ENCODE measurements at places on chromosomes 11 and 22. TPM values are rescaled to one million over a fixed set of nuclear protein-coding genes. Genes with fewer than 3 reads are reported as not detected.

GRCh38 chr11:61963282-61964057 is 4.0 kb downstream of the FTH1 start:
- DNase-seq = no peak

GRCh38 chr22:48906216-48906835 is 921.3 kb downstream of the BRD1 start:
- peak; percentile 25 for DNase-seq

DNA sequence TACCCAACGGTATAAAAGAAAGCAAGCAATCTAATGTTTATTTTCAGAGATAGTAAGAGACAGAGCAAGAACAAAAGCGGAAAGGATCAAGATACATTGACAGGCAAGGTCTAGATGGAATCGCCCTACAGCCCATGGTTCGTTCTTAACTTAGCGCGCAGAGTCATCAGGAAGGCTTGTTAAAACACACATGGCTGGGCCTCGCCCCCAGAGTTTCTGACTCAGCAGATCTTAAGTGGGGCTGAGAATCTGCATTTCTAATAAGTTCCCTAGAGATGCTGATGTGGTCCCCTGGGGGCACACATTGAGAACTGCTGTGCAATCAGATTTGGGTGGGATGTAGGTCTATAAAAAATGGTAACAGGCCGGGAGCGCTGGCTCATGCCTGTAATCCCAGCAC is 35.8 kb upstream of the CHRM4 start:
- DNase-seq = no peak

Gene SCO2
- total RNA-seq = 5.0 TPM

Gene P2RX6
- total RNA-seq = 0.72 TPM

DNA sequence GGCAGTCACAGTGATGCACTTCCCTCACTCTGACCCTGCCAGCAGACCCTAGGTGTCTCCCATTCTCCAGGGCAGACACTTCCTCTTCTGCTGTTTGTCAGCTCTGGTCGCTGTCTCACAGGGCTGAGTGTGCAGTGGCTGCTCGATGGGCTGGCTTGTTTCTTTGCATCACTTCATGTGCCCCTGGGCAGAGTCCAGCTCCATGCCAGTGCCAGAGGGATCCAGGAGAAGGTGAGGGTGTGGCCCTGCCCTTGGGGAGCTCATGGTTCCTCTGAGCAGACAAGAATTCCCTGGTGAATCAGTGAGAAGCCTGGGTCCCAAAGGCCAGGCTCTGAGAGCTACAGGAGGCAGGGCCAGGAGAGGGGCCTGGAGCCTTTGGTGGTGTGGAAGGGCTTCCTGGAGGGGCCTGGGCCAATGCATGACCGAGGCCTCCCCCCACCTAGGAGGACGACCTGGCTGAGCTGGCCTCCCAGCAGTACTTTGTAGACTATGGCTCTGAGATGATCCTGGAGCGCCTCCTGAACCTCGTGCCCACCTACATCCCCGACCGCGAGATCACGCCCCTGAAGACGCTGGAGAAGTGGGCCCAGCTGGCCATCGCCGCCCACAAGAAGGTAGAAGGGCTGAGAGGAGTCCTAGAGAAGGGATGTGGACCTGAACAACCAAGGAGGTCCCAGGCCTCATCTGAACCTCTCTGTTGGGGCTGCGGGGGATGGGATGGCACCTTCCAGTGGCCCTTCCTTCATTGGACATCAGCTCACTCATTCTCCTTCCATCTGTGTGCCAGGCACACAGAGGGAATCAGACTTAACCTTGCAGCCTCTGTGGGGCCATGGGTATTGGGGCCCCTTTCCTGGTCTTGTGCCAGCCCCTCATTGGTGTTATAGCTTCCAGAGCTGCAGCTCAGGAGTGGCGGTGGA is 66.1 kb downstream of the MYO7A start:
- DNase-seq = no peak

GRCh38 chr11:45471266-45471665 is 185.1 kb upstream of the SYT13 start:
- no peak for DNase-seq

DNA sequence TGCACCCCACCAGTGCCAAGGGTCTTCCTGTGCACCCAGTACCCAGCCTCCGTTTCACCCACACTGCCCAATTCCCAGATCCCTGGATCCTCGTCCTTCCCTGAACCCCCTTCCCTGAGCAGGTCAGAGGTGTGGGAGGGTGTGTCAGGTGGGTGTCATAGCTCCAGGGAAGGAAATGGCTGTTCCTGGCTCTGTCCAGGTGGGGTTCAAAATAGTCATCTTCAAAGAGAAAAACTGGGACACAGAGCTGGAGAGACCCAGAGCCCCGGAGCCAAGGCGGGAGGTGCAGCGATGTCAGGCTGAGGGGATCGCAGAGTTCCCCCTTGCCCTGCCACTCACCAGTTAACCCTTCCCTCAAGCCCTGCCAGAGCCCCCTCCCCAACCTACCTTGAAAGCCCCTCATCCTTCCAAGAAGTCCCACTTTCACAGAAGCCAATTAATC is 698 bp downstream of the C1QTNF4 start:
- DNase-seq = no peak

DNA sequence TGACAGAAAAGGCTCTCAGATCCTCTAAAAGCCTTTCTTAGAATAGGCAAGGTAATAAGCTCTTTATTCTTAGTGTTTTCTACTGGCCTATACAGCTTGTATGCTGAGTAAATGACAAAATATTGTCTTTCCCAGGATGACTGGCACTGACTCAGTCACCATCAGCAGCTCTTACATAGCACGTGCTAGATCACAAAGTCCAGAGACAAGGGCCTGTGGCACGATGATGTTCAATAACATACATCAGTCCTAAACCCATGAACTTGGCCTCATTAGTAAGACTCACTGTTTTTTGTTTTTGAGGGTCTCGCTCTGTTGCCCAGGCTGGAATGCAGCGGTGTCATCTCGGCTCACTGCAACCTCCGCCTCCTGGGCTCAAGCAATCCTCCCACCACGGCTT is 42.7 kb downstream of the CELF1 start:
- no peak for DNase-seq

GRCh38 chr11:71433648-71434450 is 14.3 kb downstream of the DHCR7 start:
- no peak for DNase-seq

Gene POTEH
- total RNA-seq = not detected

GRCh38 chr11:73195191-73196007 is 22.7 kb upstream of the P2RY2 start:
- DNase-seq = no peak

GRCh38 chr11:17351510-17352176 is at the start of gene NCR3LG1:
NCR3LG1 (plus strand) TSS chr11:17351800; CDS start chr11:17351970, 170 bp downstream.
- peak; percentile 19 for DNase-seq

GRCh38 chr11:78000193-78000592 is 5.7 kb upstream of the INTS4 start:
- no peak for DNase-seq

DNA sequence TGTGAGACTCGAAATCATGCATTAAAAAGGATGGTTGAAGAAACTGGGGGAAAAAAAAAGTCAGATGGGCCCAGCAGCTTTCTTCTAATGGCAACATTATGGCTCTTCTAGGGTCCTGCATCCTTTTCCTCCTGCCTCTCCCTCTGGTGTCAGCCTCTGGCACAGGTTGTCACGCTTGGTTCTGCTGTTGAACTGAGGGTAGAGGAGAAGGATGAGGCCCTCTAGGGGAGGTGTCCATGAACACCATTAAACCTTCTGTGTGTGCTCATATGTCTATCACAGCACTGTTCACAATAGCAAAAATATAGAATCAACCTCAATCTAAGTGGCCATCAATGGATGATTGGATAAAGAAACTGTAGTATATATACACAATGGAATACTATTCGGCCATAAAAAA is 36.0 kb downstream of the BUD13 start:
- DNase-seq = no peak

DNA sequence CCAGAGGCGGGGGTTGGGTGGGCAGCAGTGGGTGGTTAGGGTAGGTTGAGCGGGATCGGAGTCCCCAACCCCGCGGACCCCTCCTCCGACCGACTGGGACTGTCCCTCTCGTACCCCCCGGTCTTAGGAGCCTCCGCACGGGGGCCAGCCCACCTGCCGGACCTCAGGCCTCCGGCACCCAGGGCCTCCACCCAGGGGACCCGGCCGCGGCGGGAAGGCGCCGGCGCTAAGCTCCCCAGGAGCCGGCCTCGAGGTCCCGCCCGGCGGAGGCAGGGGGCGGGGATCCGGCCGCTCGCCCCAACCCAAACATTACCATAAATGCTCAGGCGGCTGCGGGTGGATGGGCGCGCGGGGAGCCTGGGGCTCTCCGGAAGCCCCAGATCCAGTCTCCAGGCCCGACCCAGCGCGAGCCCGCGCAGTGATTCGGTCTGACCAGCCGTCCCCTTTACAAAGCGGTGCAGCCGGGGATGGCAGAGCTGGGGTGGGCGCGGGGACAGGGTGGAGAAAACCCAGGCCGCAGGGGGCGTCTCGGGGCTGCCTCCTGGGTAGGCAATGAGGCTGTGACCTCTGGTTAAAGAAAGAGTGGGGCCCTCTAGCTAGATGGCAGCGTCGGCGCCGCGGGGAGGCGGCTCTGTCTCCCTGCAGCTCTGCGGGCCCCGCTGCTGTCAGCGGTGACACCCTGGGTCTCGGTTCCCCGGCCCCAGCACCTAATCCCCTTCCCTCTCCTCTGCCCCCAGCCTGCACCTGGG is 4.0 kb upstream of the MCAM start:
- DNase-seq = peak; percentile 59

- no peak for DNase-seq
Measured at GRCh38 chr22:17878186-17878694, 104.0 kb upstream of the BID start.

Gene VSIG10L2
- not detected for total RNA-seq

DNA sequence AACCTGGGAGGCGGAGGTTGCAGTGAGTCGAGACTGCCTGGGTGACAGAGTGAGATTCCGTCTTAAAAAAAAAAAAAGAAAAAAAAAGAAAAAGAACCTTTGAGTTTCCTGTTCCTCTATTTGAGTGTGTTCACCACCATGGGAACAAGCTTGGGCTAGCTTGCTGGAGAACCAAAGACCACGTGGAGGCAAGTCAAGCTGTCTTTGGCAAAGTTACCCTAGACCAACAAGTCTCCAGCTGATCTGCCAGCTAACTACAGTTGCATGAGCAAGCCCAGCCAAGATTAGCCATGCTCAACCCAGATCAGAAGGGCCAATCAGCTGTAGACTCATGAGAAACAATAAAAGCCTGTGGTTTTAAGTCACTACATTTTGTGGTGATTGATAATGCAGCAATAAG is 29.7 kb downstream of the SLN start:
- no peak for DNase-seq

DNA sequence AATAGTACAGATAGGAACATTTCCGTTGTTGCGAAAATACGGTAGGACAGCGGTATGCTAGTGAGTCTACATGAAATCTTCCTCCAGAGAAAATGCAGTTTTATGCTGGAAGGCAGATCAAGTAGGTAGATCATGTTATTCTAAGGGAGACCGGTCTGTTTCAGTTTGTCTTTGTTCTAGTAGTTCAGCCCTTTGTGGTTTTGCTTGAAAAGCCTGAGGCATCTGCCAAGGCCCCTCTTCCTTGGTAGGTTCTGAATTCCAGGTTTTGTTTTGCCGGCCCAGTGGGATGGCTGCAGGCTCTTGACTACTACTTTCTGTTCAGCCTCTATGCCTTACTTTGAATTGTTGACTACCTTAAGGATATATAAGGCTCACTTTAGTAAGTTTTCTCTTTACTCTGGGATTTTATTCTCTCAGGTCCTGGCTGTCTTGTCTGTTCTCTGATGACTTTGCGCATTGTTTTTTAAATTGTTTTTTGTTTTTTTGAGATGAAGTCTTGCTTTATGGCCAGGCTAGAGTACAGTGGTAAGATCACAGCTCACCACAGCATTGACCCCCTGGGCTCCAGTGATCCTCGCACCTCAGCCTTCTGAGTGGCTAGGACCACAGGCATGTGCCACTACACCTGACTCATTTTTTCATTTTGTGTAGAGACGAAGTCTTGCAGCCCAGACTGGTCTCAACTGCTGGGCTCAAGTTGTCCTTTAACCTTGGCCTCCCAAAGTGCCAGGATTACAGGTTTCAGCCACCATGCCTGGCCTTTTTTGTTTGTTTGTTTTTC is 53.7 kb downstream of the HIPK3 start:
- DNase-seq = no peak

GRCh38 chr22:32699001-32699582 is 102.4 kb upstream of the TIMP3 start:
- DNase-seq = no peak

GRCh38 chr11:128890543-128891368 is at the start of gene KCNJ5:
KCNJ5 (plus strand) TSS chr11:128891356; CDS start chr11:128911274, 19,918 bp downstream.
- DNase-seq = no peak

GRCh38 chr11:117143871-117144476 is at the start of gene PAFAH1B2:
PAFAH1B2 (plus strand) TSS chr11:117144287; CDS start chr11:117152448, 8,161 bp downstream.
- peak; percentile 97 for DNase-seq

DNA sequence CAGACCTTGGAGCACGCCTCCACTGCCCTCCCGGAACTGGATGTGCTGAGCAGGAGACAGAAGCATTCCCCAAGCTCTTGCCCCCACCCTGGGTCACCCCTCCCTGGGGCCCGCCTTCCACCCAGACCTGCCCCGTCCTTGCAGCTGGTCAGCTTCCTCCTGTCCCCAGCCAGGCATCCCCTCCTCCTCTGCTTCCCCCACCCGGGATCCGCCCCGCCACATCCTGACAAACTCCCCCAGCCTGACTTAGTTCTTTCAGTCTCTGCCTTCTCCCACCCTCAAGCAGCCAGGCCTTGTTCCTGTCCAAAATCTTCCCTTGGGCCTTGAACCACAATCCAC is 1.1 kb upstream of the PLXNB2 start:
- no peak for DNase-seq

Gene OR52N4
- total RNA-seq = not detected

GRCh38 chr11:67699521-67699920 is 25.1 kb upstream of the ALDH3B2 start:
- no peak for DNase-seq

DNA sequence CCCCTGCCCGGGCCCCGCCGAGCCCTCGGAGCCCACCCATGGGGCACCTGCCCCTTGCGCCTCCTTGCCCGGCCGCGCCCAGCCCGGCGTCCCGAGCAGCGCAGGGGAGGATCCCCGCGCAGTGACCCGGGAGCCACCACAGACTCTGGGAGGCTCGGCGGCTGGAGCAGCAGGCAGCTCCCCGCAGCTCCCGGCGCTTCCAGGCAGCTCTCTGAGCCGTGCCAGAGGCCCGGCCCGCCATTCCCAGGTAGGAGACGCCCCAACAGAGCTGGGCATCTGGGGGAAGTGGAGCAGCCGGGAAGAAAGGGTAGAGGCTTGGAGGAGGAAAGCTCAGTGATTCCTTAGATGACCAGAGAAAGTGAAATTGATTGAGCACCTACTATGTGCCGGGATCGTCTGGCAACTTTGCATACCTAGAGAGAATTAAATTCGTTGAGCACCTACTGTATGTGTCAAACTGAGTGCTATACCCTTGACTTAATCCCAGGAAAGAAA is 670 bp downstream of the RASD2 start:
- DNase-seq = no peak

Gene RAC2
- 6.3 TPM for total RNA-seq

Gene OR8B3
- total RNA-seq = not detected

GRCh38 chr11:58945663-58946062 is 6.4 kb downstream of the GLYATL1 start:
- DNase-seq = no peak

Gene DRD2
- 5.5 TPM for total RNA-seq

- DNase-seq = no peak
Measured at GRCh38 chr11:123682696-123683410, 28.4 kb upstream of the SCN3B start.

GRCh38 chr11:22192289-22192641 is 620 bp upstream of the ANO5 start:
- DNase-seq = no peak

GRCh38 chr22:41001722-41002122 is 50.5 kb downstream of the RBX1 start:
- no peak for DNase-seq

Data from mesothelial cell of epicardium (in vitro differentiated cells).